ENCODE measurements at places on chromosomes 3 and 15.

GRCh38 chr3:132183811-132184210 is 133.4 kb upstream of the ACP3 start:
- no peak for DNase-seq

GRCh38 chr15:91967935-91968606 is 114.6 kb downstream of the SLCO3A1 start:
- DNase-seq = no peak

DNA sequence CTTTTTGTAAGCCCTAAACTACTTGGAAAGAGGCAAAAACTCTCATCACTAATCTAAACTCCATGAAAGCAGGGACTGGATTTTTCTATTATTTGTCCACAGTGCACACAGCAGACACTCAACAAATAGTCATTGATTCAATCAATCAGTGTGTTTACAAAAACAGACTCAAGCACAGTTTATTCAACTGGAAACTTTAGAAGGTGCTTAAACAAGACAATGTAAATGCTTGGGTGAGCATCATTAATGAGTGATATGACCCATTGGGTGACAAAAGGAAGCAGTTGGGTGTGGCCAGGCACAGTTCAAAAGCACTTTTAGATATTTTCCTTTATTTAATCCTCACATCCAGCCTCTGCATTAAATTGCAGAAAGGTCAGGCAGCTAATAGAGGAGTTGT is 32.0 kb upstream of the PPP4R2 start:
- no peak for DNase-seq

GRCh38 chr3:190346541-190346940 is 24.3 kb upstream of the CLDN1 start:
- DNase-seq = no peak

GRCh38 chr3:117665296-117665695 is 955.7 kb downstream of the TUSC7 start:
- DNase-seq = no peak

- DNase-seq = no peak
Measured at GRCh38 chr3:13569641-13570390, 20.9 kb downstream of the FBLN2 start.

DNA sequence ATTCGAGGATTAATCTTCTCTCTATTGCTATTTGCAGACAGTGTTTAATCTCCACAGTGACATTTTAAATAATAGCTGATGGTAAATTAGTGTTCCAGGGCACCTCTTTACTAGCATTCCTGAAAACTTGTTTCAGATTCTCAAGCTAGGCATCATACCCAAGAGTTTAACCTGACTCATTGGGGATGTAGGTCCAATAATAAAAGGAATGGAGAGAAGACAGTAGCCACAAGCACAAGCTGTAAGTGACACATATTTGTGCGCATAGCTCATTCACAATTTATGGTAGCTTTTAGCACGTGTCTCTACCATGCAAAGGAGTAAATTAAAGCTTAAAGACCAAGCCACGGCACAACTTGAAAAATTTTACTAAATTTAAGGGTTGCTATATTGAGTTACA is 171.3 kb upstream of the FAM3D start:
- no peak for DNase-seq

- no peak for DNase-seq
Measured at GRCh38 chr15:54843006-54843405, 353.7 kb downstream of the RSL24D1 start.

GRCh38 chr3:150968341-150969035 is 4.0 kb downstream of the CLRN1 start:
- DNase-seq = no peak

- DNase-seq = no peak
Measured at GRCh38 chr3:132628157-132628556, 31.1 kb downstream of the ACKR4 start.

- no peak for DNase-seq
Measured at GRCh38 chr3:148131990-148132638, 565.6 kb upstream of the AGTR1 start.

DNA sequence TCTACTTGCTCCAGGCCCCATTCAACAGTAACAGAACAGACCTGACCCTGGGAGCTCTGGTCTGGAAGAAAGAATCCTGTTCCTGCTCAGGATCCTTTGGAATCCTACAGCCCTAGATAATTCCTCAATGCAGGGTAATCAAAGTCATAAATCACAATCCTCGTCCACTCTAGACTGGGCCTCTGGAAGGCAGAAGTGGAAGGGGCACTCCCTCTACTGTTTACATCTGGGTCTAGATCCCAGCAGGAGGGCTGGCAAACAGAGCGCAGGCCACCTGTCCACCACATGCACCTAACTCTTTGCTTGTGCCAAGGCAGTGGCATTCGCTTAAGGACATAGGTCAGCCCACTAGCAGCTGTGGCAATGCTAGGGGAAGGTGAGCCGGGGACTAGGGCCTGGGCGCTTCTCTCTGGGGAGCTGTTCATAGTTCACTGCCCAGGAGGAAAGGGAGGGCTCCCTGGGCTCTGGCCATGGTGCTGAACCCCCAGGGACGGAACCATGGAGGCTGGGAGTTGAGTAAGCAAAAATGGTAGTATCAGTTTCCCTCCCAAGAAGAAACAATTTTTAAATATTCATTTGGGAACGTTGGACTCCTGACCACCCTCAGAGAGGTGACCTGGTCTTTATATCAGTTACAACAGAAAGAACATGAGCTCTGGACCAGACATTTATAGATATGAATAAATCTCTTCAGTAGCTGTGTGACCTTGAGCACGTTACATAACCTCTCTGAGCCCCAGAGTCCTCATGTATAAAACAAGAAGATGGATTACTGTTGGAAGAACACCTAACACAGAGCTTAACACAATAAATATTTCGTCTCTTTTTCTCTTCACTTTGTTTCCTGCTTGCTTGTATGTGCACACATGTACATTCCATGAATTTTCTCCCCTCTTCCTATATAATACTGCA is 90.2 kb downstream of the NTRK3 start:
- DNase-seq = no peak

DNA sequence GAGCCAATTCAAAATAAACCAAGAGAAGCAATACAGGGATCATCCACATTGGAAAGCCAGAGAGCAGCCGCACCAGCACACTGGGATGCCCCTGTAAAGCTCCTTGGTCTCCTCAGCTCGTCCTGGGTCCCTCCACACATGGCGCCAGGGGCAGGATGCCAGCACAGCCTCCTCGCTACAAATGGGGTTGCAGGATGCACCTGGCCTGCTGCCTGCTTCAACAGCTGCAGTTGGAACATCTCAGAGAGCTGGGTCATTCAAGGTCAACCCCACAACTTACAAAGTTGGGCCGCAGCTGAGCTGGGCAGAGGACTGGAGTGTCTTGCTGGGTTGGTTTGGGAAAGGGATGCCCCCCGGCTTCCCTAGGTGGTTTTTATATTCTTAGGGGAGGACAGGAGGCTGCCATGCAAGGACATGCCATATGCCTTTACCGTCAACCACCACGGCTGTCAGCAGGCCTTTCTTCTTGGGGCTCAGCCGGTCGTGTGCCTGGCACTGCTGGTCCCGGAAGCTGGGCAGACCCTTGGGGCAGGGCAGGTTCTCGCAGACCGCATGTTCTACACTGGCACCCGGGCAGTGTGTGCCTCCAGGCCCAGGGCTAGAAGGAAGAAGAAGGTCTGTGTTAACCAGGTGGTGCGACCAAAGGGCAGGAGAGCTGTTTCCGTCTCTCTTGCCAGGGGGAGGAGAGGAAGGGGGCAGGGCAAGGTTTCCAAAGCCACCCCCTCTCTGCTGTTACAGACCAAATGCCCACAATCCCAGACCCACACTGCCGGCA is 225.2 kb downstream of the ADAMTS17 start:
- DNase-seq = no peak

GRCh38 chr3:167843886-167844285 is 108.4 kb downstream of the SERPINI1 start:
- no peak for DNase-seq

- no peak for DNase-seq
Measured at GRCh38 chr3:172285844-172286243, 162.4 kb downstream of the GHSR start.

GRCh38 chr3:101828691-101829436 is 20.4 kb upstream of the NFKBIZ start:
- DNase-seq = peak; percentile 40

DNA sequence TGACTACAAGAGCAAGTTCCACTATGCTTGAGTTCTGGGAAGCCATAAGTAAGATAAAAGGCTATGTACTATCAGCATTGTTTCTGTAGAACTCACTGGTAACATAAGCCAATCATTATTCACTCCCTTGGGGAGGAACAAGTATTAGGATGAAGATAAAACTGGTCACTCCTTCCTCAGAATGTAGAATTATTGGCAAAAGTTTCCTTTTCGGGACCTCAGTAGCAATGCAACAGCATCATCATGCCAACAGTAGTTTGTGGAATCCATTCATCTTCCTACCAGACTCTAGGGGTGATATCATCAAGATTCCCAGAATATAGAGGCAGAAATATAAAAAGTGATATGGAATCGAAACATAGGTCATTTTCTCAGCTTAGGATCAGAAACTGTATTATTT is 209.5 kb downstream of the PLOD2 start:
- DNase-seq = no peak

GRCh38 chr3:28151608-28152228 is 89.7 kb upstream of the CMC1 start:
- DNase-seq = no peak

- DNase-seq = no peak
Measured at GRCh38 chr3:177832880-177833279, 635.6 kb upstream of the TBL1XR1 start.

DNA sequence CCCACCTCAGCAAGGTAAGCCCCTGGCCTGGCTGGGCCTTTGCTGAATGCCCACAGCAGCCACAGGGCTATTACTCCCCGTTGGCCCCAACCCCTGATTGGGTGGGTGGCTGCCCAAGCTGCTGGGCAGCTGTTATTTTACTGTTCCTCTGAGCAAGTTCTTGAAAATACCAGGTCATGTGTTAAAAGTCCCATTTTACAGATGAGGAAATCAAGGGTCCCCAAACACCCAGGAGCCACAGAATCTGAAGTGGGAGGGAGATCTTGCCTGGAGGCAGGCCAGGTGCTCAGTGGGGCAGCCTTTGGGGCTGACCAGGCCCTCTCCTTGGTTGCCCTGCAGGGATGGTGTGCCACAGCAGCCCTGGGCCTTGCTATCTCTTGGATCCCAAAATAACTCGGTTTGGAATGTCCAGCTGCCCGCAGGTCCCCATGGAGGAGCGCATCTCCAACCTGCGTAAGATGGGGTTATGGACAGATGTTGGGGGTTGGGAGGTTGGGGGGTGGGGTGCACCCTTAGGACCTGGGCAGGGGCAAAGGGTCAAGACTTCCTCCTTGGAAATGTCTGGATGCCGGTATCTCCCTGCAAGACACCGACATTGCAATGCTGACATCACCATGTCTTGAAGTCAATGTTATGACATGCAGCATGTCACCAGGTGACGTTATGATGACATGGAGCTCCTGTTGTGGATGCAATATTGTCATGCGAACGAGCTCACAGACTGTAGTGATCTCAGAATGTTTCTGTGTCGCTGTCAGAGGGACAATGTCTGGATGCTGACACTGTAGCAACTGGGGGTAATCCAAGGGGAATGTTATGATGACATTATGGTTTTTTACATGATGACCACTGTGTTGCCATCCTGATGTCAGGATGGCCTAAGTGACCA is 13.3 kb upstream of the CSPG4 start:
- no peak for DNase-seq

GRCh38 chr15:70636540-70637165 is 126.7 kb downstream of the UACA start:
- DNase-seq = no peak

- DNase-seq = no peak
Measured at GRCh38 chr3:69948246-69948862, 51.2 kb upstream of the SAMMSON start.

GRCh38 chr3:74214286-74214685 is 400.2 kb downstream of the CNTN3 start:
- no peak for DNase-seq

DNA sequence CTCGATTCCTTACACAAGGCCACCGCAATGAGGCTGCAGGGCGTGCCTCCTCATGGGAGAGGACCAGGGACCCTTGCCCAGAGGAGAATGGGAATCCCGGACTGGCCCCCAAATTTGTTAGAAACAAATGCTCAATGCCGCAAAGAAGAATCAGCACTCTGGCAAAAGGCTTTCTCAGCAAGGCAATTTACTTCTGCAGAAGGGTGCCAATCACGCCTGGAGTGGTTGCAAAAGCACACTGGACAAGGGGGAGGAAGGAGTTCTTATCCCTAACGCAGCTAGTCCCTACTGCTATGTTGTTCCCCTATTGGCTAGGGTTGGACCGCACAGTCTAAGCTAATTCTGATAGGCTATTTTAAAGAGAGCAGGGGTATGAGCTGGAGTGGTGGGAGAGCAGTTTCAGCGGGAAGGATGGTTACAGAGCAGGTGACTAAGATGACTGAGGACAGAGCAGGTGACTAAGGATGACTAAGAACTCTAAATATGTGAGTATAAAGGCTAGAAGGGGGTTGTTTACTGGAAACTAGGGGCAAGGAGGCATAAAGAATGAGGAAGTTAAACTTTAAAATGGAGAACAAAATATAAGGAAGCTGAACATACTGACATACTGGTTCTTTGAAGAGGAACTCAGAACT is 48.5 kb downstream of the KATNBL1 start:
- no peak for DNase-seq

- DNase-seq = no peak
Measured at GRCh38 chr15:60130398-60130797, 126.3 kb downstream of the FOXB1 start.

DNA sequence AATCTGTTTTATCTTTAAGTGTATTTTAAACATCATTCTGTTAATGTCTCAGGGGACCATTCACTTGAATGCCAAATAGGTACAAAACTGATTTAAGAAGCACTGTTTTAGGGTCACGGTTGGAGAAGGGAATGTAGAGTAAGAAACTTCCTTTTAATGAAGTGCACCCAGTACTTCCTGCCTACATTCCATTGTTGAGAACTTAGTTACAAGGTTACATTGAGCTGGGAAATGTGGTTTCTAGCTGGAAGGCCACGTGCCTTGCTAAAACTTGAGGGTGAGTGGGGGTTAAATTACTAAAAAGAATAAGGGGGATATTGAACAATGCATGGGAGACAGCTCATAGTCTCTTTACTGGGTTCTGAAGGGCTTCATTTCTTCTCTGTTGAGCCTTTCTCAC is 78.3 kb upstream of the TBC1D5 start:
- DNase-seq = no peak

All from stimulated activated CD4-positive, alpha-beta T cell treated with anti-CD3 and anti-CD28 coated beads, Interleukin-2, amount 100 ng/mL, for 4 hours (primary cell).